DMS153 (cell line): ENCODE measurements at places on chromosomes 12 and 14.

DNA sequence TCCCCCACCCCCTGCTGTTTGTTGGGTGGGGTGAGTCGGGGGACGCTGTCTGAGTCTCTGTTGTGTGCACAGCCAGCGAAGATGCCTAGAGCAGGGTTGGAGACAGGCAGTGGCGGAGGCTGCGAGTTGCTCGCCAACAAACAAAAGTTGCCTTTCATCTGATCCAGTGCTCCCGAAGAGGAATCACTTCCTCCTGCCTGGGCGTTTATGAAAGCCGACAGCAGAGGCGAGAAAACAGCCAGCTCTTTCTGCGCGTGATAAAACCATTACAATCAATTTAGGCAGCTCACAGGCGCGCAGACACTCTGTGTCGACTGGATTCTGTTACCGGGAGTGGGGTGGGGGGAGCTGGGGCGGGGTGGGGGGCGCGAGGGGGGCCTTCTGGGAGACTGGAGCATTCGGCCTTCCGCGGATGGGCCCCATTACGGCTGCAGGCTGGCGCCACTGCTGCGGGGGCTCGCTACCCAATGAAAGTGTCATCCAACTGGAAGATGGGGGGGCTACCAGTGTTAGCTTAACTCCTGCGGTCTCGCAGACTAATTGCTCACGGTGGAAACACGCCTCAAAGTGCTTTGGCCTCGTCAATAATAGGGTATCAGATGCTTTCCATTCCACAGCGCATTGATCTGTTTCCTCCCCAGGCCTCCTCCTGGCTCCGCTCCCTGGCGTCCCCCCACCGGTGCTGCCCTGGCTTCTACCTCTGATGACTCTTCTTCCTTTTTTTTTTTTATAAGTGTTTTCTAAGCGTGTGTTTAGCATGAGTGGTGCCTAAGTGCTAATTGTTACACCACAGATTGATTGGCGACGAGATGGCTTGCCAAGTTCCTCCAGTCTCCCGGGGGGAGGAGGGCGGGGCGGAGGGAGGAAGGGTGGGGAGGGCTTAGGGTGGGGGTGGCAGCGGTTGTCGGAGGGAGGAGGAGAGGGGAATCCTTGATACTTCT lies 678.4 kb downstream of the MED13L start:
- peak; percentile 44 for DNase-seq

- DNase-seq: no peak
These were observed 91.9 kb upstream of the MUCL1 start for GRCh38 chr12:54762390-54762789.

- DNase-seq: no peak
These were observed 87.2 kb downstream of the DAAM1 start for GRCh38 chr14:59275668-59276067.

DNA sequence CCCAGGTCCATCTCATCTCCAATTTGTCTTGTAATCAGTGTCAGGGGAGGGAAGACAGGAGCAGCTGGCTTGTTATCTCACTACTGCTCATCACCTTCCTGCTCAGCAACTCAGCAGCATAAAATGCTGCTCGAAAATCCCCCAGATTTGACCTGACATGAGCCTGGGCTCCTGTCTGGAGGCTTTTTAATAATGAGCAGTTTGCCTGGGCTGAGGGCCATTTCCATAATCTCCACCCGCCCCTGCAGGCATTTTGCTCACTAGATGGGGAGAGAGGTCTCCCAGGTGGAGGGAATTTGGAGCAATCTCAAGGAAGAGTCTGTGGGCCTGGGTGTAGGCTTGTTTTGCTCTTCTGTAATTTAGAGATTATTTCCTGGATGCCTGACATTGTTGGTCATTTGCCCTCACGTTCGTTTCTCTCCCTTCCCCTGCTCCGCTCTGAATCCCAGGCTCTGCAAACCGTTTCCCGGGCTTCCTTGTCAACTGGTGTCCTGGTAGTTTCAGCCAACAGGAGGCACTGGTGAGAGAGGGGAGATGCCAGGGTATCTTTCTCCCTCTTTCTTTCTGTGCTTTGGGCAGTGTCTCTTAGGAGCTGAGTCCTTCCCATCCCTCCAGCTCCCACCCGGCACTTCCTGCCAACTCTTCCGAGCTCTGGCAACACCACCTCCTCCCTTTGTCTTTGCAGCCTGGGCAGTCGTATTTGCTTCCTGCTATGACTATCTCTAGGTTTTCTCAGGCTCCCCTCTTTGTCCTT lies 299.2 kb downstream of the GLT1D1 start:
- no peak for DNase-seq

DNA sequence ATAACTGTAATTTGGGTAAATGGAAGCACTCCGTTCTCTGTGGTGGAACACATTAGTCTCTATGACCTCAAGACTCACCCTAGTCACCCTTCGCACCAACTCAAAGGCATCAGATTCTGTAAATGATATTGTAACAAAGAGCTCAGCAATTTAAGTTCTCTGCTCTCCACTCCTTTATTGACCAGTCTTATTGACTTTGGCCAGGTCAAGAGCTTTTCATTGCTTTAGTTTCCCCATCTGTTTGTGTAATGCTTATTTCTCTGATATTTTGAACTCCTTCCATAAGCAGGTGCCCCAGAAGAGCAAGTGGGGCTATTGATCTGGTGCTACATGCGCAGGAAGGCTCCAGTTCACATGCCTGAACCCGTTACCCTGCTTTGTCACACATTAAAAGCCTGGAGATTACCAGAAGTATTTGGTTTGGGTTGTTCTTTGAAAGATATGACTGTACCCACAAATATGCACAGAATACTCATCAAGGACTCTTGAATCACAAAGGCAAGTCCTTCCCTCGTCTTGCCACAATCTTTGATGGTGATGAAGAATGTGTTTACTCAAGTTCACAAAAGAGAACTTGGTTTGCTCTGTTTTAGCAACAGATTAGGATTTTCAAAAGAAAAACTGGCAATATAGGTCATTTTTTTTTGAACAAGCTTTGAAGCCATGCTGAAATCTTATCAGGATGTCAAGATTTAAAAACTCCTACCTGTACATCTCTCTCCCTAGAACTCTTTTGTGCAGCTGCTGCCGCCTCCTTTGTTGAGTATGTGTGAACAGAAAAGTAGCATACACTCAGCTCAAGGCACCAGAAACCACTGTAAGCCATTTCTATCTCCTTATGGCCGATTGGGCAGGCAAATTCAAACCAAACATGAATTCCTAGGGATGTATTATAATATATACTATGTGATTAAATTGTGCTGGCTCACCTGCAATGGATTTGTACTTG lies 193.9 kb downstream of the BCAT1 start:
- no peak for DNase-seq

GRCh38 chr12:51871126-51871525 lies 16.8 kb upstream of the ANKRD33 start:
- no peak for DNase-seq

DNA sequence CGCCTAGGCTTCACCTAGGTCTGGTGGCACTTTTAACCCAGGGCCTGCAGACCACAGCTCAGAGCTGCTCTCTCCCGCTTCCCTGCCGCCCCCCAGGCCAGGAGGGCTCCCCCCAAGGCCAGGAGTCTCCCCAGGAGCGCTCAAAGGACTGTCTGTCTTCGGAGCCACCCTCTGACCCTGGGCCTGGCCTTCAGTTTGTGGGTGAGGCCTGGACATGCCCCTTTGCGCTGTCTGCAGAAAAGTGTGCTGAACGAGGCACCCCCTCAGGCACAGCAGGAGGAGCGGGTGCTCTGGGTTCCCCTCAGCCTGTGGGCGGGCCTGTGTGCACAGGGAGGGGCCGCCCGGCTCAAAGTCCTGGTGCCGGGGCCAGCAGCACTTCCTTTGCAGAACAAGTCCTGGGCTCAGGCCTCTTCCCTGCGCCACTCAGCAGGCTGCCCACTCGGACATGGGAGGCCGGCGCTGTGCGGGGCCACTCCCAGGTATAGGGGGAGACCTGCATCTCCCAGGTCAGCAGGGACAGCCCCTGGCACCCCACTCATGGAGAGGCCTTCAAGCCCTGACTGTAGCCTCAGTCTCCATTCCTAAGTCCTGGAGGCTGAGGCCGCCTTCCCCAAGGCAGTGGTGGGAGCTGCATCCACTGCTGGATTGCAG lies 14.3 kb downstream of the DEGS2 start:
- no peak for DNase-seq

GRCh38 chr12:125434936-125435443 lies 369.8 kb downstream of the AACS start:
- DNase-seq: no peak

DNA sequence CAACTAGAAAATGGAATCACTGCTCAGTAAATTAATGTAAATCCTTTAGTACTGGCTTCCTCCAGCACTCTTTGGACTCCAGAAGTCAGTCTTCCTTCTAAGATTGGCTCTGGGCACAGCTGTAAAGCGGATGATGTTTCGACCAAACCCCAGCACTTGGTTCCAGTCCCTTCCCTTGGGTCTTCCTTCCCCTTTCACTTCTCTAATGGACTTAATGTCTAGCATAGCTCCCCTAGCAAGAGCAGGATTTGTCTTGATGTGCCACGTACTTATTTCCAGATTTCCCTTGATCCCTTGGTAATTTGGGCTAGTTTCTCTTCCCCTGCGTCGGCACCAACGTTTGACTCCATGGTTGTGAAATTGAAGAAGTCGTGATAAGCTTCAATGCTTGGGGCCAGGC lies 28.3 kb downstream of the C12orf75 start:
- DNase-seq: no peak

- no peak for DNase-seq
These were observed 23.5 kb downstream of the CKAP4 start for GRCh38 chr12:106224355-106224706.

- DNase-seq: no peak
These were observed 62.3 kb downstream of the MGAT4C start for GRCh38 chr12:86193931-86194330.

GRCh38 chr12:6730169-6730568 lies 6.3 kb downstream of the COPS7A start:
- no peak for DNase-seq

GRCh38 chr14:39184628-39185255 lies 9.7 kb downstream of the PNN start:
- no peak for DNase-seq

- no peak for DNase-seq
These were observed 1656.3 kb upstream of the FLRT2 start for GRCh38 chr14:83873669-83874068.

- no peak for DNase-seq
These were observed 5.3 kb downstream of the OR4N5 start for GRCh38 chr14:20143911-20144310.

DNA sequence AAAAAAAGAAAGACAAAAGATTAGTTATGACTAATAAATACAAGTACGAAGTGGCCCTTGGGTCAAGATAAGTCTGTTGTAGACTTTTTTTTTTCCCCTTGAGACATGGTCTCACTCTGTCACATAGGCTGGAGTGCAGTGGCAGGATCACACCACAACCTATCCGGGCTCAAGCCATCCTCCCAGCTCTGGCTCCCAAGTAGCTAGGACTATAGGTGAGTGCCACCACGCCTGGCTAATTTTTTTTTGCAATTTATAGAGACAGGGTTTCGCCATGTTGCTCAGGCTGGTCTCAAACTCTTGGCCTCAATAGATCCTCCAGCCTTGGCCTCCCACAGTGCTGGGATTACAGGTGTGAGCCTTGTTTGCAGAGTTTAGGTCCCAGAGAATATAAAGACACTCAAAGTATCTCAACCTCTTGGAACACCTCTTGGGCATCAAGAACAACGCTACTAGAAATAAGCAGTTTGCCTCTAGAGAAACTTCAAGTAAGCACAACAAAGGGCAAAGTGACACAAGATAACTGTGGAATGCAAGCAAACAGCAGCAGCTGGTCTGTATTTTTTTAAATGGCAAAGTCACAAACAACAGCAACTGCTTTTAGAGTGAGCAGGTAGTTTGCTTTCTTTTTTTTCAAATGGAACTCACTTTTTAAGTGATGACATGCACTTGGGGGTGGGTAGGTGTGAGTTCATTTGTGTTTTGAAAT lies 3.9 kb upstream of the MDM2 start:
- DNase-seq: no peak

GRCh38 chr12:121649819-121650353 lies 19.6 kb downstream of the MORN3 start:
- DNase-seq: no peak

DNA sequence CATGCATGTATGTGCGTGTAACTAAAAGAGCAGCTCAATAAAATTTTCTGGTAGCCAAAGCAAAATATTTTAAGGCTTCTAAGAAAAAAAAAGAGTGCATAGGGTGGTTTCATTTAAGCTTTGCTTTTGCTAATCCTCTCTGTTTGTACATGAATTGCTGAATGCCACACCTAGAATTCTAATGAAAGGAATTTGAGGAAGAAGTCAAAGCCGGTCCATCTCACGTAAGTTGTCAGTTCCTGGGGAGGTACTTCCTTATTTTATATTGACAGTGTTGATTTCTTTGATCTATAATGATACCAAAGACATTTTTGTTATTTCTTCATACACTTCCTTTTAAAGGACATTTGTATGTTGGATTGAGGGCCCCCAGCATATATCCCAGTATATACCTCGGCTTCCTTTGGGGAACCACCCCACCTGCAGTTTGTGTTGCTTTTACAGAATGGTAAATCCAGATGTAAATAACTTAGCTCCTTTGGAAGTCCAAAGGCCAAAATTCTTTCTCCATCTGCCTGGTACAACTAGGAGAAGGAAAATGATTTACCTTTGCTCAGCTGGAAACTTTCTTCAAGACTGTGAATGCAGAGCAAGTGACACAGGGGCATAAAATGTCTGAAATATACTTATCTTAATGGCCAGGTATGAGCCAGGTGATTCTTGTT lies 420.9 kb upstream of the ATP2B1 start:
- DNase-seq: no peak

GRCh38 chr12:48219631-48220030 lies 16.5 kb upstream of the OR10AD1 start:
- no peak for DNase-seq

DNA sequence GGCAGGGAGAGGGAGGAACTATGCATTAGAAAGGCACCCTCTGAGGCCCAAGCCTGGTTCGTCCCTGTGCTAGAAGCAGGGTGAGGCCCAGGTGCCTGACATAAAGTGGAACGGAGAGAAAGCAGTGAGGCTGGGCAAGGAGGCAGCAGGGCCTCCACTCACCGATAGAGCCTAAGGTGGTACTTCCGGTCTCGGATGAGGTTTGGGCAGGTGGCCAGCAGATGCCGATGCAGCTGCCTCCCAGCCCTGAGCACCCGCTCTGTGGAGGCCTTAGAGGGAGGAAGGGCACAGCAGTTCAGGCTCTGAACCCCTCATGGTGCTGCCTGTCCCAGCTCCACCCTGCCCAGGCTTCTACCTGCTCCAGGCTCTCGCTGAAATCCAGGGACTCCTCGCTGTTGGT lies 7.1 kb downstream of the RAPGEF3 start:
- DNase-seq: no peak

DNA sequence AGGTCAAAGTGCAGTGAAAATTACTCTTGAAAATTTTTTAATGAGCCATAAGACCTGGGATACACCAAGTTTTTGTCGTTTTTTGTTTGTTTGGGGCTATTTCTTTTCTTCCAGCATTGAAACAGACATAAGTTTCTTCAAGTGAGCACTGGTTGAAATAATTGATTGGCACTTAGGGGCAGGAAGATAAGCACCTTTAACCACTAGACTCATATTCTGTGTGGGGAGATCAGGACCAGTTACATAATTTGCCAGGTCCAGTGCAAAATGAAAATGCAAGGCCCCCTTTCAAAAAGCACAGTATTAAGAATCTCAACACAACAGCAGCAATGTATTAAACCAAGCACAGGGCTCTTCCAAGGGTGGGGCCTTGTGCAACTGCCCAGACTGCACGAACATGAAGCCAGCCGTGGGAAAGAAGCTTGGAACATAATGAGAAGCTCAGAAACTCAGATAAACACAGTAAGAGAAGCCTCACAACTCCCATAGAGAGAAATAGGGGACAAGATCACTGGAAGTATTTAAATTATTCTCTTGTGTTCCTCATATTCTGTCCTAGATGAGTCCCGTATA lies 3.2 kb upstream of the TCP11L2 start:
- DNase-seq: no peak

GRCh38 chr12:47799357-47799955 lies 20.2 kb downstream of the HDAC7 start:
- no peak for DNase-seq

- no peak for DNase-seq
These were observed 8.3 kb upstream of the CALCOCO1 start for GRCh38 chr12:53735556-53735955.
